ENCODE measurements at places on chromosomes 5 and 9. TPM values are rescaled to one million over a fixed set of nuclear protein-coding genes. Genes with fewer than 3 reads are reported as not detected.

GRCh38 chr9:117044241-117044640 is 357.1 kb downstream of the TRIM32 start:
- DNase-seq: no peak

- DNase-seq: no peak
Measured at GRCh38 chr9:133372144-133372543, 3.7 kb downstream of the SURF4 start.

GRCh38 chr9:96486386-96487028 is 36.5 kb downstream of the HABP4 start:
- no peak for DNase-seq

IRX1 gene
- total RNA-seq: 5.2 TPM
